Kidney capillary endothelial cell (primary cell): ENCODE measurements at places on chromosomes 5 and 9.

DNA sequence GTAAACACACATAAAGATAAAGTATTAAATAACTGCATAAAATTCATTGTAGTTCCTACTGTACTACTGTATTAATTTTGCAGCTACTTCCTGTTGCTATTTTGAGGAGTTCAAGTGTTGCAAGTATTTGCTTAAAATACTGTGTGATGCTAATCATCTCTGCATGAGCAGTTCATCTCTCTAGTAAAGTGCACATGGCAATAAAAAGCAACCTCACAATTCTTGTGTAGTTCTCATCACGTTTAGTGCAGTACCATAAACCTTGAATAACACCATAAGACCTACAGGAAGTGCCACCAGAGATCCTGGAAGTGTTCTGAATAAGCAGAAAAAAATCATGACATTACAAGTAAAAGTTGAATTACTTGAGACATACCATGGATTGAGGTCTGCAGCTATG is 34.6 kb downstream of the CPLANE1 start:
- no peak for DNase-seq

GRCh38 chr5:96331210-96331609 is 101.8 kb downstream of the PCSK1 start:
- DNase-seq = no peak

DNA sequence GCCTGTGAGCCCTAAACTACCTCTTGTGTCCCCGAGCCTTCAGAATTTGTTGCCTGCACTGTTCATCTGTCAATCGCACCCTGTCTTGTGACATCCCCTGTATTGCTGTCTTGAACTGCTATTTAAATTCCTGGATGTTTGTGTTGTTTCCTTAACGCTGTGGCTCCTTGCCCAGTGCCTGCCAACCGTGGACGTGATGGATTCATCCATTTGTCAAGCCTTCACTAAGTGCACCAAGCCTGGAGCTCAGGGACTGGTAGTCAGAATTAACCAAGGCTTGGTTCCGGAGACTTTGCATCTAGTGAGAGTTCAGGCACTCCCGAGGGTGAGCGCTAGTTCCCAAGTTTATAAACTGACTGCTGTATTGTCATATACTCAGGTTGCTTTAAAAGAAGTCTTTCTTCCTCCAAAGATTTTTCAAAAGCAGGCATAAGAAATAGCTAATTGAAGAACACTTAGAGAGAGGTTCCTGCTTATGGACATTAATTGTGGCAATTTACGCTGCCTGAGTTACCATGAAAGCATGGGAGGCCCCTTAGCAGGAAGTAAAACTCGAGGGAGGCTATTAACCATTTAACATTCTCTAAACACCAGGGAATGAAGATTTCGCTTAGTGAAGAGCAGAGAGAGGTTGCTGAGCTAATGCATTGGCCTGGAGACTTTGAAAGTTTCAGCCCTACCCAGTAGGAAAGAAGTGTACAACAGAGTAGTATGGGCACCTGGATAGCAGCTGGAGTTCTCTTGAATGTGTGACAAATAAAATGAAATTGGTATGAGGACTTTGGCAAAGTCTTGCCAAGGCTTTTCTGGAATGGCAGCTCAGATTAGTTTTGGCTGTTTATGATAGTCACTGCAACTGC is 29.0 kb downstream of the RGS3 start:
- no peak for DNase-seq

DNA sequence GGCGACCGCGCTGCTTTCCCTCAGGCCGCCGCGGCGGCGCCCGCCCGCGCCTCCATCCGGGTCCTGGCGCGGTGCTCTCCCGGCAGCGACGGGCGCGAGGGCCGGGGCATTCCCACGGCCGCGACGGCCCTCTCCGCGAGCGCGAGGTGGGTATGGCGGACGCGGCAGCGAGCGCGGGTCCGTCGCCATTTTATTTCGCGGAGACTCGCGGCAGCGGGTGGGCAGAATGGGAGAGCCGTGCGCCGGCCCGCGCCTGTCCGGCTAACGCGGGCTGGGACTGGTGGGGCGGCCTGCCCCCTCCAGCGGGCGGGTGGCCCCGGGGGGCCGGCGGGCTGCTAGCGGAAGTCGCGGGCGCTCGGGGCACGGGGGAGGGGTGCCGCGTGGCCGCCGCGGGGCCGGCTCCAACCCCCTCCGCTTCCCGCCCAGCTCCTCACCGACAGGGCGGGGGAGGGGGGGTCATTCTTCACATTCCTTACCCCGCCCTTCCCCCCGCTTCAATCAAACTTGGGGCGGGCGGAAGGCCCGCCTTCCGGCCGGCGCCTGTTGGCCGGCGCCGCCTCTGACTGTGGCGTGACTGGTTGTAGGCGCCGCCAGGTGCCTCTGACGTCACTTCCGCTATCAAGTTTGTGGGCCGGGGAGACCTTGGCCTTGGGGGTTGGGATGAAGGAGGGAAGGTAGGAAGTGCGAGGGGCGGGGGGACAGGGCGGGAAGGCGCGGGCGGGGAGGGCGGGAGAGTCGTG is 82.1 kb downstream of the PTPDC1 start:
- DNase-seq = peak; percentile 96

DNA sequence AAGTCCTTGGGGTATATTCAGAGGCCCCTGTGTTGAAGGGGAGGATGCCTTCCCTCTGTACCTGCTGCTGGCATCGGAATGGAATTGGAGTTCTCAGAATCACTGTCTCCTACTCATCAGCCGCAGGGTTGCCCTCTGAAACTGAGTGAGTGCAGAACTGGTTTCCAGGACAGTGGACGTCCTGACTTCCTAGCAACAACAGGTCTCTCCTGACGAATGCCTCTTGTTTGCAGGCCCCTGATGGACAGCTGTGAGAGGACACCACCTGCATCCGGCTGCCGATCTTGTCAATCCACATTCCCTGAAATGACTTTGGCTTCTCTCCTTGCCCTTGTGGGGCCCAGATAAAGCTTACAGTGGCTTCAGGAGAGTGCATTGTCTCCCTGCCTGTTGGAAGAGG is 274.5 kb downstream of the NSG2 start:
- no peak for DNase-seq

DNA sequence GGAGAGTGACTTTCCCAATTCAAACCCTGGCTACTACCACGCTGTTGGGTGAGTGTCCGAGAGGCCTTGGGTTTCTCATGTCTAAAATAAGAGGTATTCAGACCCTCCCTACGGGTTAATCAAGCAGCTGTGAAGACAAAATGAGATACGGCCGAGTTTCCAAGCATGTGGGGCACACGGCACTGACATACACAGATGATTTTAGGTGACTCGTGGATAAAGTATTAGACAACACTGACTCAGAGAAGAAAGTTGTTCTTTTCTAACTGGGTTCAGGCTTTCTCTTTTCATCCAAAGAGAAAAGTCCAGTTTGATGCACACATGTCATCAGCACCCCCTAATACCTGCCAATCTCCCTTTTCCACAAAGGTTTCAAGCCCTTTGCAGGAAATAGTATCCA is 15.6 kb downstream of the FOXI1 start:
- DNase-seq = no peak

DNA sequence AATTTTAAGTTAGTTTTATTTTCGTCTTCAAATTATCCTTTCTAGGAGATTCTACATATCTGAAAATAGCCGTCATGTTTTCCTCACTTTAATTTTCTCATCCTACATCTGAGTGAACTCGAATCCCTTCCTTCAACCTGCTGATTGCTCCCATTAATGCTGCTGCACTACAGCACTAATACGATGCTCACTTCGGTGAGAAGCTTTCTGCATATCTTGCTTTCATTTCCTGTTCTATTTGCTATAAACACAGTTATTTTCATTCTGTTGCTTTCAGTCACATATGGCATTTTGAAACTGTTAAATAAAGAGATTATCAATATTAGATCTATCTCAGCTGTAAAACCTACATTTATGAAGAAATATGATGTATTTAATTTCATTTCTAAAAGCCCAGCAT is 749.2 kb downstream of the EFNA5 start:
- DNase-seq = no peak

GRCh38 chr5:130526708-130527107 is 622.4 kb downstream of the CHSY3 start:
- no peak for DNase-seq

GRCh38 chr9:38313421-38313820 is 79.1 kb upstream of the ALDH1B1 start:
- DNase-seq = no peak

DNA sequence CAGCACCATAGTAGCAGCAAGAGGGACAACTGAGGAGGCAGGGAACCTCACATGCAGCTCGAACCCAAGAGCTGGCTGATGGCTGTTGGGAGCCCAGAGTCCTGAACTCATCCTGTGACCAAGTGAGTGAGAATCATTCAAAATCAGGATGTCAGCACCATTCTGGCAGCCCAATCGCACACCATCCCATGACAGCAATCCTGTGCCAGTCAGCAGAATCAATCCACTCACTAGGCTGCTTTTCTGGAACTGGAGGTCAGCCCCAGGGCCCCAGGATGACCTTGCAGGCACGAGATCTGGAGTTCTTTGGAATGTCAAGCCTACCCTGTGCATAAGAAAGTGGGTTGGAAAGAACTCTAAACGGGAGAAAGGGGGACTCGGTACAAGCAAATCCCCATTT is 67.8 kb upstream of the TAF11L2 start:
- no peak for DNase-seq

DNA sequence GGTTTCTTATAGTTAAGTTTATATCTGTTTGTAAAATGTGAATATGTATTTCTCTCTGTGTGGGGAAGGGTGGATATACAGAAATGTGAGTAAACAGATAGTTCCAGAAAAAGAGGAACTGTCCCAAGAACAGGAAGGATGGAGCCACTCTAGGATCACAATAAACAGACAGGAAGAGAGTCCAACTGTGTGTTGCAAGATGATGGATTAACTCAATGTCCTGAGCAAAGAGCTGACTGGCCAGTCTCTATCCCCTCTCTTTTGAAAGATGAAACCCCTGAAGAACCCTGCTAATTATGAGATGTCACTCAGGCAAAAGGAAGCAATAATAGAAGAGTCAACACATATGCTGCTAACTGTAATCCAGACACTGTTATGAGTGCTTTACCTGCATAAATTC is 202.7 kb downstream of the SEMA6A start:
- DNase-seq = peak; percentile 39

DNA sequence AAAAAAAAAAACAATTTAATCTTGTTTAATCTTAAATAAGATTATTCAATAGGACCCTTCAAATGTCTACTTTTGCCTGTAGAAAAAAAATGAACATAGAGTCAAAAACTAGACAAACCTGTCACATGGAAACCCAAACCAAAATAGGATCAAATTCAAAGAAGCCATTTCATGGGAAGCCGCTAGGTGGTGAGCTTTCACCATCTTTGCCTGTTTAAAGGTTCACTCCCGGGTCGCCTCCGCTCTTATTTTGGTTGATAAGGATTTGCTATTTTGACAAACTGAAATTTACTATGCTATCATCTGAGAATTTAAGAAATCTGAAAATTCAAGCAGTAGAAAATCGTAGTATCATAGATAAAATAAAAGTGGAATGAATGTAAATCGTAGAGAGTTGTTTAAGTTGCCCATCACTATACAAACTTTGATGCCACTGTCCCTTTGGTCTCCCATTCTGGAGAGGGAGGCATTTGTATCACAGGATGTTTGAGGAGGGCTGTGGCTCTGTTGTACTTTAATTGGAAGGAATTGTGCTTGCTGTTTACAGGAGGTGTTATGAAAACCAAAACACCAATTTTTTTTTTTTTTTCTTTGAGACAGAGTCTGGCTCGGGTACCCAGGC is 43.5 kb upstream of the DNAH5 start:
- DNase-seq = peak; percentile 70

DNA sequence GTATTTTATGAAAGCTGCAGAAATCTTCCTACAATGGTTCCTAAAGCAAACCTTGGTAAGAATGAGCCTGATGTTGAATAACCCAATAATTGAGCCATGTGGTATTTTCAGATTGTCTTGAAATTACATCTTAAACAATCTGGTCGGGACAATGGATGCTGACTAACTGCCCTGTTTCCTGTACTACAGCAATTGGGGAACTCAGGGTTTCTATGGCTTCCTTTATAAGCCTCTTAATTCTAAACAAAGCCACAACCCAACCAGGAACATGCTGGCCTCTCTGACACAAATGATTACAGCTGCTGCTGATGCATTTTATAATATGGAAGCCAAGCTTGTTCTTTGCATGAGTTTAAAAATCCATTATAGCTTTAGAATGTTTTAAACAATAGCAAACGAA is 30.2 kb downstream of the PTPN3 start:
- peak; percentile 75 for DNase-seq

GRCh38 chr9:13529321-13530104 is 250.0 kb upstream of the MPDZ start:
- DNase-seq = no peak

- DNase-seq = no peak
Observed at GRCh38 chr5:65292196-65292595, 189.5 kb downstream of the ADAMTS6 start.

GRCh38 chr9:20065796-20066700 is 277.2 kb upstream of the SLC24A2 start:
- no peak for DNase-seq

DNA sequence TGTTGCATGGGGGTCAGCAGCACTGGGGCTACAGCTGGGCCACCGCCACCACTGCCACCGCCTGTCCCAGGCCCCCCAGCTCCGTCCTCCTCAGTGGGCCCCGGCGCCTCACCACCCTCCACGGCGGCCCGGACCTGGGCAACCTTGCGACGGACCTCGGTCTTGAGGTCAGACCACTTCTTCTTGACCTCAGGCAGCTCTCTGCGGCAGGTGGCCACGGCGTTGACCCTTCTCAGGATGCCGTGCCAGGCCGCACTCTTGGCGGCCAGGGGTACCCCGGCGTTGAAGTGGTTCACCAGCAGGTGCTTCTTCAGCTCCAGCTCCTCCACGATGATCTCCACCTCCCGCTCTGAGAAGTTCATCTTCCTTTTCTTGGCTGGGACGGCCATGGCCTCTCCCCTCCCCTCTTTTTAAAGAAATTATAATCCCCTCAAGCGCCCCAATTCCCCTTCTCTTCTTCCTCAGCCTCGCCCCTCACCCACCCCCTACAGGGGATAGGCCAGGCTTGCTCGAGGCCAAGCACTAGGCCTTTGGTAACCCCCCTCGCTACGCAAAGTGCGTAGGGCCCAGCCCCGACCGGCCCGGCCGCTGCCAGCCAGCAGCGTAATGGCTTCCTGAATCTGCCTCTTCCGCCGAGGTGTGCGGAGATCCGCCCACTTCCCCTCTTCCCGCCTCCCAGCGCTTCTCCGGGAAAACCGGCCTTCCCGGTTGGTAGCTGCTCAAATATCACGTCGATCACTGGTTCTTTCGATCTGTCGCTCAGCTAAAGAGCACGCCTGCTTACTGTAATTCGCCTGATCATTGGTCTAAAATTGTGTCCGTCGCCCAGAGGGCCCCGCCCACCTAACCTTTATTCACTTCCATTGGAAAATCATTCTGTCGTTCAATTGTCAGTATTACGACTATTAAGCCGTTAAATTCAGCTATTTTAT is at the start of gene NAIF1:
NAIF1 (minus strand) TSS at position 608 of the 932 bp plus-strand sequence; CDS start at position 389, 219 bp downstream.
- DNase-seq = peak; percentile 97

GRCh38 chr5:154110716-154111115 is 71.9 kb downstream of the MFAP3 start:
- DNase-seq = peak; percentile 7

DNA sequence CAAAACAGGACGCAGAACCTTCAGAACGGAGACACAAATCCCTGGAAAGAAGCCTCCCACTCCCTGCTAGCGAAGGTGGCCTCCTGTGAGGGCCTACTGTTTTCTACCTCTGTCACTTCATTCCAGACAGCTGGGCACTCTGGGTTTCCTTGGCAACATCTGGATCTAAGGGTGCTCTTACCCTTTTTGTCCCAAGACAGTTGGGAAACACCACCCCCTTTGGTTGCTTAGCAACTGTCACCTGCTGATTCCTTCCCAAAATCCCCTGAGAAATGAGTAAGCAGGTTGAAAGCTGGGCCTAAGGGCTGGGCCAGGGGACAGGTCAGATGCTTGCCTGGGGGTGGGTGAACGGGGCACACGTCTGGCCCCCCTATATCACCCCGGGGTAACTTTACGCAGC is 29.4 kb downstream of the NANS start:
- no peak for DNase-seq
